Activated CD8-positive, alpha-beta T cell treated with anti-CD3 and anti-CD28 coated beads, Interleukin-2, amount 10 ng/mL, durations not matched to agents 7 days and 5 days (primary cell): ENCODE measurements at places on chromosomes 16 and 17. TPM values are rescaled to one million over a fixed set of nuclear protein-coding genes. Genes with fewer than 3 reads are reported as not detected.

GLIS2 gene
- 0.16 TPM for total RNA-seq

KRTAP4-5 gene
- not detected for total RNA-seq

IRX6 gene
- not detected for total RNA-seq

CD300E gene
- total RNA-seq, result not detected

TNFRSF17 gene
- not detected for total RNA-seq
